ENCODE measurements at places on chromosomes 1 and 21. TPM values are rescaled to one million over a fixed set of nuclear protein-coding genes. Genes with fewer than 3 reads are reported as not detected.

The SIPA1L2 gene
- 7.5 TPM for total RNA-seq

The OR2M3 gene
- total RNA-seq, result not detected

The RNU1-1 gene
- not detected for total RNA-seq

The HMGCS2 gene
- total RNA-seq, result not detected

The TM2D1 gene
- total RNA-seq, result 22.6 TPM

The PTGS2 gene
- total RNA-seq, result 4.5 TPM

The RNF186 gene
- total RNA-seq, result not detected

The FCMR gene
- total RNA-seq, result 4.8 TPM

The CHRM3 gene
- total RNA-seq, result not detected

The CD5L gene
- total RNA-seq, result not detected

The RNU1-3 gene
- total RNA-seq, result not detected

The RASSF5 gene
- total RNA-seq, result 0.95 TPM

The ETNK2 gene
- total RNA-seq, result 8.1 TPM

The KCNA2 gene
- total RNA-seq, result 0.18 TPM

The LEMD1 gene
- total RNA-seq, result not detected

The CEP170 gene
- total RNA-seq, result 25.0 TPM

The MLLT11 gene
- total RNA-seq, result 16.9 TPM

The C1orf141 gene
- not detected for total RNA-seq

The OR2L2 gene
- total RNA-seq, result not detected

The GPR25 gene
- not detected for total RNA-seq

The DDR2 gene
- total RNA-seq, result 0.68 TPM

The PRAMEF17 gene
- not detected for total RNA-seq

The BCAN gene
- total RNA-seq, result not detected

The CDK18 gene
- 1.0 TPM for total RNA-seq

The PRELP gene
- total RNA-seq, result not detected

The MX2 gene
- total RNA-seq, result not detected

The MAST2 gene
- 24.4 TPM for total RNA-seq

The MYOC gene
- 0.06 TPM for total RNA-seq

The PTPN22 gene
- total RNA-seq, result not detected

The VTCN1 gene
- total RNA-seq, result not detected

The IFI44L gene
- 0.05 TPM for total RNA-seq

The PADI4 gene
- total RNA-seq, result not detected

The C4BPB gene
- 1.8 TPM for total RNA-seq

The CELA2A gene
- not detected for total RNA-seq

The CFHR3 gene
- total RNA-seq, result 0.32 TPM

The FAF1 gene
- 34.2 TPM for total RNA-seq

The PER3 gene
- total RNA-seq, result 0.86 TPM

The ZNF593OS gene
- not detected for total RNA-seq

The CYP4A11 gene
- not detected for total RNA-seq

The ANXA9 gene
- total RNA-seq, result 1.2 TPM

The TINAGL1 gene
- total RNA-seq, result 0.76 TPM

The MIXL1 gene
- not detected for total RNA-seq

The RAB3B gene
- 10.4 TPM for total RNA-seq

The PTPRC gene
- not detected for total RNA-seq

The IL19 gene
- total RNA-seq, result not detected

The AADACL3 gene
- total RNA-seq, result not detected

The PLCH2 gene
- total RNA-seq, result 0.44 TPM

The RNU1-4 gene
- not detected for total RNA-seq

The KCNE2 gene
- total RNA-seq, result not detected

The ALPL gene
- total RNA-seq, result 0.14 TPM

The PLA2G2D gene
- total RNA-seq, result not detected

The ADAMTSL4 gene
- total RNA-seq, result 4.8 TPM
